ENCODE measurements at places on chromosomes 1 and 21.

GRCh38 chr1:56577406-56578137, 1.8 kb downstream of the PLPP3 start:
- DNase-seq, result no peak

DNA sequence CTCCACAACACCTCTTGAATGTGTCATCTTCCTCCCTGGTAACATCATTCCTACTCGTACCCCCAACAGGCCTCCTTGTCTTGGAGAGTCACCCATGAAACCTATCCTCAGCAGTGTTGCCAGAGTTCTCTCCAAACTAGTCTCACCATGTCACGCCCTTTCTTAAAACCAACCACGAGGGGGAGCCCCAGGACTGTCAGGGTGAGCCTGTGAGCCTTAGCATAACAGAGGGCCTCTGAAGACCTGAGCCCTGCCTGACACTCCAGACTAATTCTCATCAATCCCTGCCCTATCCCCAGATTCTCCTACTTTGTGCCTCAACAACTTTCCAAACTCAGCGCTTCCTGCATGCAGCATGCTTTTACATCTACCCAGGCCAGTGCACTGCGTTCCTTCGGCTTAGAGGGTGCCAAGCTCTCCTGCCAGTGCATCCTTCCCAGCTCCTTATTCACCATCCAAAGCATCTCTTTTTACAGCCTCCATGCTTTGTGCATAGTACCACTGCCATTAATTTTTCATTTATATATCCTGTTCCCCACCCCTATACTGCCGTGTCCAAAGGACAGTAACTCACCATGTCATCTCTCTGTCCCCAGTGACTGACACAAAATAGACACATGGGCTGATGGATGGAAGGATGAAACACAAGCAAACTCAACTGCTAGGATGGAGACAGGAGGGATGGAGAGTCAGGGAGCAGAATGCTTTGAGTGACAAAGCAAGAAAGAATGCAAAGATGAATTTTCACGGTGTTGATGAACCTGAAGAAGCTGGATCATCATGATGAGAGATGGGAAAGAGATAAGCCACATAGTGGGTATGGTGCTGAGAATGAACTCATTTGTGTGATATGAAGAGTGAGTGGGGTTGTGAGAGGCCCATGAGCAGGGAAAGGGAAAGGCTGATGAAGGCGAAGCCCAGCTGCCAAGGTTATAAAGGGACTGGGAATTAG, 34.0 kb downstream of the ZNF697 start:
- DNase-seq, result peak; percentile 4

- no peak for DNase-seq
These were observed 64.0 kb upstream of the KCNK2 start for GRCh38 chr1:215018555-215018954.

GRCh38 chr1:153561466-153561985, 4.1 kb downstream of the S100A2 start:
- no peak for DNase-seq

DNA sequence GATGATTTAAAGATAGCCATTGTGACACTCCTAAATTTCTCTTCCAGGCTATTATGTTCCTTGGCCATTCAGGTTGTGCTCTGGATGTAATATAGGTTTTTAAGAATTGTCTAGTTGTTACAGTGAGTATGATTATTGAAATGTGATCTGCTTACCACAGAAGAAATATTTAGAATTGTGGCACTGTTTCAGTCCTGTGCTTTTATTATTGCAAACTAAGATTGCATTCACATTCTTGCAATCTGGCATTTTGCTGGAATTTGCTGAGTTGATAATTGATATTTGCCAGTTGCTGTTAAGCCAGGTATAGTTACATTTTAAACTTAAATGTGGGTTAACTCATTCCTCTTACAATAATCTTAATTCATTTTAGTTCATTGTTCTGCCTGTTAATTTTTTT, 22.3 kb downstream of the EXO1 start:
- no peak for DNase-seq

DNA sequence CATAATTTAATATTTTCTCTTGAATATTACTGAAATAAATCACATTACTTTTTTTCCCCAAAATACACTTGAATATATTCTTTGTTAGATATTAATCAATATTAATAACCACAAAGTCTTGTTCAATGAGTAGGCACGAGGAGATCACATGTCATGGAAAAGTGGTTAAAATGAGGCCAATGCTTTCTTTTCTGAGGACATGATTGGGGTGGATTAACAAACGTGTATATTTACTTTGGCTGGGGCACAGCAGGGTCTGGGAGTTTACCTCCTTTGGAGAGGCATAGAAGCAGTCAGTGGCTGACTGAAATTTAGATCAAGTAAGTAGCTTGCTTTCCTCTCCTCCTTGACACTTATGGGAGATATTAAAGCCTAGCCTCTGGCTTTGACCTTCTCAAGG, 664.3 kb upstream of the B3GALT2 start:
- DNase-seq, result no peak

DNA sequence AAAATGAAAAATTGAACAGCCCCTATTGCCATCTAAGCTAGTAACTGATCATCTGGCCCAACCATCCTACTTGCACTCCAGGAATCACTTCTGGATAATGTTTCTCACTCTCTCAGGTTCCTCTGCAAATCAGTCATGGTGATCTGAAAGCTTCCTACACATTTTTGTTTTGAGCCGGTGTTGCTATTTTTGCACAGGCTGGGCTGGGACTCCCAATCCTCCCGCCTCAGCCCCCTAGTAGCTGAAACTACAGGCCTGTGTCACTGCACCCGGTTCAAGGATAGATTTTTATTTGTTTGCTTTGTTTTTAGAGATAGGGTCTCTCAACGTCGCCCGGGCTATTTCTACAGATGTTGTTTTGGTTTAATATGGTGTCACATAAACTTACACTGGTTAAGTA, 40.5 kb upstream of the HMCN1 start:
- no peak for DNase-seq

GRCh38 chr1:17248781-17249180, at the start of gene PADI3:
Gene PADI3, plus strand, starts transcription at chr1:17249098. Its CDS starts 40 bp downstream, at chr1:17249138.
- no peak for DNase-seq
